RPMI7951 (cell line): ENCODE measurements at places on chromosomes 6 and 20. TPM values are rescaled to one million over a fixed set of nuclear protein-coding genes. Genes with fewer than 3 reads are reported as not detected.

DNA sequence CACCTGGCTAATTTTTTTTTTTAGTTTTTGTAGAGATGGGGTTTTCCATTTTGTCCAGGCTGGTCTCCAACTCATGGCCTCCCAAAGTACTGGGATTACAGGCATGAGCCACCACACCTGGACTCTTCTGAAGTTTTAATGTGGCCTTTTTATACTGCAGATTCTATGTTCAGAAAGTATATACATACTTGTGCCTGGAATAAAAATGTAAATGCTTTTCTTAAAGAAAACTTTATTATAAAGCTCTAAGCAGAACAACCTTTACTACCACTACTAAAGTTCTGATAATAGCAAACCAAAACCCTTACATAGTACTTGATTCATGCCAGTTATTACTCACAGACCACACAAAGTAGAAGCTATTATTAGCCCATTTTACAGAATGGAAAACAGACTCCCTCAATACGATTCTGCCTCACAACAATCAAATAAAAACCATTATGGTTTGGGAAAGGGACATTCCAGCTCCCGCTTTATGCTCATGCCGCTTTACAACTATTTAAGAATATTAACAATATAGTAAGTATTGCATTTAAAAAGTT is 5.3 kb downstream of the PHIP start:
- no peak for DNase-seq

DNA sequence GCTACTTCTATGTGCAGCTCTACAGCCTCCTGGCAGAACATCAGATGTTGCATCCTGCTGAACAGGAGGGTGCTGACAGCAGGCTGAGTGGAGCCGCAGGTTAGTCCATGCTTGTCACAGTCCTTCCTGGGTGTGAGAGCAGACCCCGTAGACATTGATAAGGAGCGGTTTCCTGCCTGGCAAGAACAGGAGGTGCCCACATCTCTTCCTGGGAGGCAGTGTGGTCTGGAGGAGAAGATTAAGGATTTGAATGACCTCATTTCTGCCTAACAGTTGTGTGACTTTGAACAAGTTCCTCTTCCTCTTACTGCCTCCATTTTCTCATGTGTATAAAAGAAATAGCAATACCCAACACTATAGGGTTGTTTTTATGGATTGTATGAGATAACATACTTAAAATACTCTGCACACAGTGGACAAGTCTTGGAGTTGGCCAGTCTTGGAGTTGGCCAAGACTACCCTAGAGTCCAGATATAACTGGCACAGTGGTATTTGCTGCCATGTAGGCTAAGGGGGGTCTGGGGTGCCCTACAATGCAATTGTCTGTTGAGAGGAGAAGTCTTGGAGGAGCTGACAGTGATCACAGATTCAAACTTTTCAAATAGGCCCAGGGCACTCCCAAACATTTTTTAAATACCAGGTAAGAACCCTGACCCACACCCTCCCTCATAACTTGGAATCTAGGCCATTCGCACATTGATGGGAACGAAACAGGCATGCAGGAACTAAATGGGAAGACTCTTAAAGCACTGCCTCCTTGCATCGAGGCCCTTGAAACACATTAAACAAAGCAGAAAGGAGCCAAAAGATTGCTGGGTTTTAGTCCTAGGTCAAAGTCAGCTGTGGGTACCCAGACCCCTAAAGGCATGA is 32.6 kb upstream of the TBC1D7 start:
- no peak for DNase-seq

- peak; percentile 31 for DNase-seq
These were observed 80.3 kb downstream of the GJA1 start for GRCh38 chr6:121515630-121516265.

- no peak for DNase-seq
These were observed 441.8 kb upstream of the DEFB115 start for GRCh38 chr20:30815577-30816181.

The CTCFL gene
- not detected in 2 replicates for total RNA-seq
